ENCODE measurements at places on chromosomes 6 and 20.

GRCh38 chr6:136718476-136718875 lies 73.8 kb downstream of the MAP3K5 start:
- no peak for DNase-seq

- DNase-seq = no peak
These were observed 67.0 kb downstream of the ABHD12 start for GRCh38 chr20:25323496-25324246.

DNA sequence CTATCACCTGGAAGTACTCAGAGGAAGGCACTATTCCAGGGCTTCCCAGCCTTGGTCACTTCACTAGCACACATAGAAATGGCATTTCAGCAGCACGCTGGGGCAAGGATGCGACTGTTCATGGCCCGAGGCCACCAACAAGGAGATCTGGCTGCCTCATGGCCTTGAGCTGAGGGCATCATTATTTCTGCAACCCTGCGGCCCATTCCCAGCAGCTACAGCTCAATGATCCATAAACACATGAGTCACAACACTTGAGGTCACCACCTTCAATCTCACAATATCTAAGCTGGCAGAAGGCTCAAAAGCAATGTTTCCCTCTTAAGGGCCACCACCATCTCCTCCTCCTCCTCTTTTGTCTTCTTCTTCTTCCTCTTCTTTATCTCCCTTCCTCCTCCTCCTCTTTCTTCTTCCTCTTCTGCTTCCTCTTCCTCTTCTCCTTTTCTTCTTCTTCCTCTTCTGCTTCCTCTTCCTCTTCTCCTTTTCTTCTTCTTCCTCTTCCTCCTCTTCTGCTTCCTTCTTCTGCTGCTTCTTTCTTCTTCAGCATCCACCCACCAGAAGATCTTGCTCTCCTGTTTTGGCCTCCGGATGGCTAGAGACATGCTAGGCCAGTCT lies 382.9 kb upstream of the CNR1 start:
- DNase-seq = no peak

- no peak for DNase-seq
These were observed 41.0 kb downstream of the PLEKHG1 start for GRCh38 chr6:150640556-150641209.

- DNase-seq = no peak
These were observed 23.9 kb downstream of the PSMG4 start for GRCh38 chr6:3282476-3283236.

DNA sequence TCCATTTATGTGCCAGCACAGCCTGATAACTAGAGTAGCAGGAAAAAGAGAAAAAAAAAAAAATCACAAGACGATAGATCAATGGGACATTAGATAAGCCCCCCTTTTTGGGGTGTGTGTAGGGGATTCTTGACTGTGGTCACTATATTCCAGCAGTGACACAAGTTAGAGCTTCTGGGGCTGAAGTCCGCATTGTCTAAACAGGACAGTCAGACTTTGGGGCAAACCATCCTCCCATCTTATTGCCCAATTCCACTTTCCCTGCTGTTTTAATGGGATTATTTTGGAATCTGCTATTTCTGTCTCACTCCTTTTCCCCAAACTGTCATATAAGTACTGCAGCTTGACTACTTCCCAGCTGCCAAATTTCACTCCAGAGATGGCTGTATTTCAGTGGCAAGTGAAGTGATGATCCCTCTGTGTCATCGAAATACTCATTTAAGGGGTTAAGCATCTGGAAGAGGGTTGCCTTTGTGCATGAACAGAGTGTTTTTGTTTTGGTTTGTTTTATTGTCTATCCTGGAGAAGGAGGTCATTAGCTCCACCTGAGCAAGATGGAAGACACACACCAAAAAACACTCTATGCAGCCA lies 182.5 kb downstream of the ATXN1 start:
- DNase-seq = no peak

- no peak for DNase-seq
These were observed 697.4 kb downstream of the PTPRT start for GRCh38 chr20:42492290-42492689.

DNA sequence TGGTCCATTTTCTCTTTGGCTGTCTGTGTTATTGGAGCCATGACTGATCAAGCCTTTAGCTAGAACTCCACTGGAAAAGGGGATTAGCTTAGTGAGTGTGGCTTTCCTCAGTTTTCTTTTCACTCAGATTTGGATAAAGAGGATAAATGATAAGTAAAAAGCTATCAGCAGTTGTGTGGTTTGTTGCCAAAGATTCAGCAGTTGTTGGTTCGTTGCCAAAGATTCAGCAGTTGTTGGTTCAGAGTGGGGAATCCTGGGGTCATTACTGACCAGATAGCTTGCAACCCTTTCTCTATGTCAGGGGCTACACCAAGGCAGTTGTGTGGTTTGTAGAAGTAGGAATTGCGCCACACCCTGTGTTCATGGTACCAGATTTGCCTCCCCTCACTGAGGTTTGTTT lies 107.7 kb upstream of the SCP2D1 start:
- DNase-seq = no peak

- DNase-seq = no peak
These were observed 5.9 kb downstream of the OSTM1 start for GRCh38 chr6:108068618-108069017.

DNA sequence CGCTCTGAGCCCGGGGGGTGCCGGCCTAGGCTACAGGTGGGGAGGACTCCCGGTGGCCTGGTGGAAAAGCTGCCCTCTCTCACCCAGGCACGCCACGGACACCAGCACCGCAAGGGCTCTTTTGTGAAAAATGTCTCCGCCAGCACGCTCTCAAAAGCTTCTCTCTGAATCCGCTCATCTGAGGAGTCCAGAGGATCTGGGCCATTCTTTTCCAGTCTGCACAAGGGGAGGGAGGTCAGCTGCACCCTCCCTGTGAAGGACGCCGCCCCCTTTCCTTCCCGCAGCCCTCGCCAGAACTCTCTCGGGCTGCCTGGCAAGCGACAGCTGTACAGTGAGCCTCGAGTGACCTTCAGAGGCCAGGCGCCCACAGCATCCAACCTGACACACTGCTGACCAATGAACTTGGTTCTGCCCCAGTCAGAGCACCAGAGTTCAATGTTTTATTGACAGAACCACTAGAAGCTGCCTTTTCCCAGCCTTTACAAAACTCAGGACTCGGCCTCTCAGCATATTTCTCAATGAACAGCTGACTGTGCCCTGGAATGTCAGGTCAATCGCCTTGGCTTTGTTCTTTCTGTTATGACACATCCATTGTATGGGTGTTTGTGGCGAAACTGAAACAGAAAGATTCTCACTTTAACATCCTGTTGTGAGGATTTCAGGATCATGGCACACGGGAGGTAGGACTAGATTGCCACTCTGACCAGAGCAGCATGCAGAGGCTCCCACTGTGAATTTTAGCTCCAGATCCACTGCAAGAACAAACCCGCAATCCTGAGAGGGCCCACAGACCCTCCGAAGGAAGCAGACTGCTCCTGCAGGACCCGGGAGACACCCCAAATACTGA lies 26.7 kb downstream of the SERPINB9 start:
- DNase-seq = no peak
